CD4-positive, CD25-positive, alpha-beta regulatory T cell (primary cell): ENCODE measurements at places on chromosomes 7 and 10.

- DNase-seq = no peak
Observed at GRCh38 chr7:89072081-89072480, 276.5 kb upstream of the TEX47 start.

DNA sequence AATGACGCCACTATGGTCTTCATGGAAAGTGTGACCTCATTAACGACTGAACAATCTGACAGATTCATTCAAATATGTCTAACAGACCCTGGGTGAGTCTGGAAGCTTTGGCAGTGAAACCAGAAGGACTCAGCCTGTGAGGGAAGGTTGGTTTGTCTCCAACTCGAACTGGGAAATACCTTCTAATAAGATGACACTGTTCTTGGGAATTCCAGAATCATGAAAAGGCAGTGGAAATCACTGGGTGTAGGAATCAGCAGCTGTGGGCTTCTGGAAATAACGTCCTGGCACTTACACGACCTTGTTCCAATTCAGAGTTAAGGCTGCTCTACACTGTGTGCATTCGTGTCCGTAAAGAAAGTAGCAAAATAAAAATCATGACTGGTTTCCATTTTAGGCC is 75.1 kb downstream of the DGKI start:
- no peak for DNase-seq

DNA sequence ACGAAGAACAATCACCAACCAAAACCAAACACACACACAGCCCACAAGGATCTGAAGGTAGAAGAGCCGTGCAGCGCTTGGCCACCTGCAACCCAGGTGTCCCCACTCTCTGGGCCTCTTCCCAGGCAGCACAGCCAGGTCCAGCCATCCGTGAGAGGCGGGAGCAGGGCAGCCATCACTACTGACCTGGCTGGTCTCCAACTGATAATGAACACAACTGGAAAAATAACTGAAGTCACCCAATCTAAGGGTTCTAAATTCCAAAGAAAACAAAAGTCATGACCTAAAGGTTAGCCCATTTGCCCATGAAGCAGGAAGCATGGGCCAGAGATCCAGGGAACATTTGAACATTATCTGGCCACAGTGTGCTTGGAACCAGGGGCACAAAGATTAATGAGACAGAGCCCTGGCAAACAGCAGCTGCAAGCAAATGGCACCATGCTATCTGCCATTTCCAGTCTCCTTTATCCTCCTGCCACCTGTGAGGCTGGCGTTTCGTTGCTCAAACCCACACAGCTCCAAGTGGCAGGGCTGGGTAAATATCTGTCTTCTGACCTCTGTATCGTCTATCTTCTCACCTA is 207.9 kb downstream of the TNS3 start:
- DNase-seq = no peak

DNA sequence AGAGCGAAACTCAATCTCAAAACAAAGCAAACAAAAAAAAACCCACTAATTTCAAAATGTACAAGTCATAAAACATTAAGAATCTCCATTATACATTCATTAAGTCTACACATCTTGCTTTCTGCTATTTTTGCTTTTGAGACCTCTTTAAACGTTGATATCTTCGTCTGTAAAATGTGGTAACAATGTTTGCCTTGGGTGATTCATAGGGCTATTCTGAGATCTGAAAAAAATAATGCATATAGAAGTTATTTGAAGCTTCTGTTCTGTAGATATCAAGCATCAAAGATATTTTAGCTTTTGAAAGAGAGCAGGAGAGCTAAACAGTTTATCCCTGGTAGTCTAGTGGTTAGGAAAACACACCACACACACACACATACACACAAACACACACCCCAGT is 158.1 kb upstream of the PLXDC2 start:
- no peak for DNase-seq

DNA sequence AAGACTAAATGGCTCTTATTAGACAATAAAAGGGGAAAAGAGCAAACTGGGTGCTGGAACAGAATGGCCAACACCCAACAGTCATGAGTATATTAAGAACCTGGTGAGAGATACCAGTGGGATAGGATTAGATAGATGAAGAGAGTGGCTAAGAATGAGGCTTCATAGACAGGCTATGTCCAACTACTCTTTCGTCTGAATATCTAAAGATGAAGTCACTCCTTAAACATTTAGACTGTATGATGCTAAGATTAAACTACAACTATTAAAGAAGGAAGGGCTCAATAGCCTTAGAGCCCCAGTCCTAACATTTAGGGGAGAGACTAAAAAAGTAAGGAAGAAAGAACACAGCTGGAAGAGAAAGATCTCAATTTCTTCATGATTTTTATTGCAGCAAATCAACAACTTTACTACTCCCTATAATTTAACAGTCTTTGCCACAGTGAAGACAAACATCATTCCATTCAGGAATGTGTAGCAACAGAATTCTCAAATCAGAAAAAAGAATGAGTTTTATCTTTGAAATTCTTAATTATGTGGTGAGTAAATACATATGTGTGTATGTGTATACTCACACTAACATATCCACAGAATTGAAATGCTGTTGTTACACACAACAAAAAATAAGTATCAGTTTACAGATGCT is 45.6 kb downstream of the CACNA2D1 start:
- no peak for DNase-seq

DNA sequence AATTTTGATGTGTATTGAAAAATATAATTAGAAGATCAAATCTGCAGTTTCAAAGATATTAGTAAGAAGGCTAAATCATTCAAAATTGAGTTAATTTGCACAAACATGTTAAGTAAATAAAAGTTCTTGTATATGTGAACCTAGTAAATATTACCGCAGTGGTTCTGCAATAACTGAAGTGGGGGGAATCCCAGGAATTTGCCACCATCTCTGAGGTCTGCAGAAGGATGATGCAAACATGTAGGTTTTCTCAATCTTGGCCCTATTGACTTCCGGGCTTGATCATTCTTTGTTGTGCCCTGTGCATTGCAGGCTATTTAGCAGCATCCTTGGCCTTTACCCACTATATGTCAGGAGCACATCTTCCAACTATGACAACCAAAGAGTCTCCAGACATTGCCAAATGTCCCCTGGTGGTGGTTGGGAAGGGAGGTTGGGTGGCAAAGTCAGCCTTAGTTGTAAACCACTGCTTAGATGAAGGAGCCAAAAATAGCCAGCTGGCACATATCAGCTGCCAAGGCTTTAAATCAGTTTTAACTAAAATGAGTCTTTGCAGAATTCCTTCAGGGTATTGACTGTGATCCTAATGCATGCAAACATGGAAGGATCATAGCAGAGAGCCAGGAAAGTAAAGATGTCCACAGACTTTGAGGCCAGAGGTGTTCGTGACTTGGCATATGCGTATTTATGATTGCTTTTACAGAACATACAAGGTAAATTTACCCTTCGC is 146.3 kb downstream of the TRIL start:
- DNase-seq = no peak

GRCh38 chr10:98344589-98345038 is 70.4 kb downstream of the PYROXD2 start:
- no peak for DNase-seq

DNA sequence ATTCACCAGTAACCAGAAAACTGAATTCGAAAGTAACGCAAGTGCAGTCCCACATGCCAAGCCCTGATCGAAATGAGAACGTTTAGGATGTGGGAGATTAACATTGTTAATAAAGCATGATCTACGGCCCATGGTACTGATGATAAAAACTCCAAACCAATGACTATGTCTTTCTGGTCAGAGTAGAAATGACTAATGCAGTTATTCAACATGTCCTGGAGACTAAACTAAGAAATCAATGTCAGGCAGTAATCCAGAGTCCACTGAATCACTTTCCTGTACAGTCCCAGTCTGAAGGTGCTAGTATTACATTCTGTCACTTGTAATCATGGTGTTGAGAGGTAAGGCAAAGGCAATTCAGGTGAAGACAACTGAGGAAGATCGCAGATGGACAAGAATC is 14.4 kb downstream of the NPSR1 start:
- DNase-seq = no peak

DNA sequence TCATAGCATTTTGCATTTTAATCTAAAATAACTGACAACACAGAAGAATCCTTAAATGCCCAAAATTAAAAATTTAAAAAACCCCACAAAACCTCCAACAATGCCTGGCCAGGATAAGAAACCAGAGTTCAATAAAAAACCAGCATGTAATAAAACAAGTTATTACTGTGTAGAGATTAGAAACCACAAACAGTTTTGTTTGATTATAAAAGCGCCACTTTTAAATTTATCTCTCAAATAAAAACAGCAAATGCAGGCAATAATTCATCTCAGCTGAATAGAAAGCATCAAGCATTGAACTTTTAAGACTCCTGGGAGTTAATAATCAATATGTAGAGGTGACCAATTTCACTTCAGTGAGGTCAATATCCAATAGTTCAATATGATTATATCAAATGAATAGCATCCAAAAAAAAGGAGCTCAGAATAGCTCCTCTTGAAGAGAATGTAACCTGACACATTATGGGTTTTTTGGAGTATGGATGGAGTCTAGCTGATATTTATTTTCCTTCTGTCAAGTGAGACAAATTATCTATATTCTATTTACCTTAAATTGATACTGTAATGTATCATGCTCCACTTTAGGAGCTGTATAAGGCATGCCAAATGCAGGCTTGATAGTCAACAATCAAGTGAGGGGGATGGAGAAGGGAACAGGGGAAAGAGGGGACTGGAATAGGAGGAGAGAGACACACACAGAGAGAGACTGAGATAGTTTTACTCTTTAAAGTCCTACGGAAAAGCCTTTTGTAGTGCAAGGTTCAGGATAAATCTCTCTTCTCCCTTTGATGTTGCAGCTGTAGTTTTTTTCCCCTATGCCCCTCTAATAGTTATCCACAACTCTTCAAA is 130.9 kb downstream of the RSU1 start:
- no peak for DNase-seq
